ENCODE measurements at places on chromosomes 13 and 19.
A peak's percentile ranks its signal among the peaks of the same experiment; 100 is the strongest.

- DNase-seq, result no peak
These were observed 23.1 kb upstream of the EVI5L start for GRCh38 chr19:7806876-7807275.

DNA sequence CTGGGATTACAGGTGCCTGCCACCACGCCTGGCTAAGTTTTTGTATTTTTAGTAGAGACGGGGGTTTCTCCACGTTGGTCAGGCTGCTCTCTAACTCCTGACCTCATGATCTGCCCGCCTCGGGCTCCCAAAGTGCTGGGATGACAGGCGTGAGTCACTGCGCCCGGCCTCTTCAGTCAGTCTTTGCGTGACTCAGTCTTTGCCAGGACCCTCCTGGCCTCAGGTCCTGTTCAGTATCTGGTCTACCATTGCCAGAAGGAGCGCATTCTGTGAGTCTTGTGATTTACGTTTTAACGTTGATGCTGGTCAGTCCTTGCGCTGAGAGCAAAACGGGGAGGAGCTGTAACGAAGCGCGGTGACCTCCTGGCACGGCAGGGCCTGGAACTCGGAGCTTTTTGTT lies 7.6 kb upstream of the HMG20B start:
- no peak for DNase-seq

DNA sequence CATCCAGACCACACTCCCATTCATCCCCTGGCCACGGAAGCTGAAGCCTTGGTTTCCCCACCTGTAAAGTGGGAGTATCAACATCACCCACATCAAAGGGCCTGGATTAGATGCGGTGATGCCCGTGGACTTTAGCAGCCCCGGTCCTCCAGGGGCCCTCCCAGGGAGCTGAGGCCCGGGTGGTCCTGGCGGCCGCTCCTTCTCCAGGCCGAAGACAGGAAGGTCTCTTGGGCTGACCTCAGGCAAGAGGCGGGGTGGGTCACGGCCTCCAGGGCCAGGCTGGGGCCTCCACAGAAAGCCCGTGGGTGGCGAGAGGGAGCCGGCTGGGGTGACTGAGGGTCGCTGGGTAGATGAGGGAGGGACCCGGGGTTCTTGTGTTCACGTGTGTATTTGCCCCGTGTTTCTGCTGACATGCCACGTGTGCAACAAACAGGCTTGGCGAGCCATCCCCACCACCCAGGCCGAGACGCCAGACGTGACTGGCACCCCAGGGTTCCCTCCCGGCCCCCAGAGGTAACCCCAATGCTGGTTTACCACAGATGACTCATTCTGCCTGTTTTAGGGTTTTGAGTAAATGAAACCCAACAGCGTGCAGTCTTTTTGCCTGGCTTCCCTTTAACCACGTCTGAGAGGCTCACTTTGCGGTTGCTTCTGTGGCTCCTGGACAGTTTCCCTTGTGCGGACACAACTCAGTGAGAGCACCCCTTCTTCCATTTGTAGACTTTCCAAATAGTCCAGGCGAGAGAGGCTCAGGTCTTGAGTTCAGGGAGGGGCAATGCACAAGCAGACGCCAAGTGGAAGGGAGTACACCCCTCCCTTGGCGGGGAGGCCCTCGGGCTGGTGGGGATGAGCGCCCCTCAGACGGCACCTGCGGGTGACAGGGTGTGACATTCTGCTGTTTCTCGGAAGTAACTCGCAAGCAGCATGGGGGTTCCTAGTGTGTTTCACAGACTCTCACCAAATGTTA lies 42.9 kb downstream of the C13orf46 start:
- DNase-seq, result peak; percentile 54

GRCh38 chr19:57249329-57249728 lies 8.9 kb downstream of the ZNF805 start:
- DNase-seq, result no peak

DNA sequence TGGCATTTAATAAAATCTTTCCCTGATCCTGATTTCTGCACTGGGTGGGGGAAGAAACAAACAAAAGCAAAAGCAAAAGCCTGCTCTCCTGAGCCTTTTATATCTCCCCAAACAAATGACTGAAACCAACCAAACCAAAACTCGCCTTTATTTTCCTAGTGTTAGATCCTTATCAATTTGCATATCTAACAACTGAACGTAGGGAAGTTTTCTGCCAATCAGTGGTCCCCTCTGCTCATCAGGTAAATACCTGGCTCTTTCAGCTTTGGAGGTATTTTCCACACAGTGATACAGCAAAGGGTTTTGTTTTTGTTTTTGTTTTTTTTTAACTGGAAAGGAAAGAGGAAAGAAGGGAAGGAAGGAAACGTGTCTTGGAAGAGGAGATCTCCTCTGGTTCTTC lies 3.3 kb downstream of the AMER2 start:
- DNase-seq, result no peak

GRCh38 chr19:3350014-3350663 lies 16.2 kb upstream of the NFIC start:
- no peak for DNase-seq
